GM13977 (cell line): ENCODE measurements at places on chromosomes 1 and 21.
A peak's percentile ranks its signal among the peaks of the same experiment; 100 is the strongest.

GRCh38 chr1:11796036-11796828, 9.5 kb downstream of the MTHFR start:
- DNase-seq, result no peak

GRCh38 chr21:38984568-38984967, 178.8 kb downstream of the ETS2 start:
- no peak for DNase-seq

- DNase-seq, result no peak
These were observed 81.7 kb downstream of the SSBP3 start for GRCh38 chr1:54324251-54325140.

- no peak for DNase-seq
These were observed 47.2 kb upstream of the IFFO2 start for GRCh38 chr1:19003371-19004290.

DNA sequence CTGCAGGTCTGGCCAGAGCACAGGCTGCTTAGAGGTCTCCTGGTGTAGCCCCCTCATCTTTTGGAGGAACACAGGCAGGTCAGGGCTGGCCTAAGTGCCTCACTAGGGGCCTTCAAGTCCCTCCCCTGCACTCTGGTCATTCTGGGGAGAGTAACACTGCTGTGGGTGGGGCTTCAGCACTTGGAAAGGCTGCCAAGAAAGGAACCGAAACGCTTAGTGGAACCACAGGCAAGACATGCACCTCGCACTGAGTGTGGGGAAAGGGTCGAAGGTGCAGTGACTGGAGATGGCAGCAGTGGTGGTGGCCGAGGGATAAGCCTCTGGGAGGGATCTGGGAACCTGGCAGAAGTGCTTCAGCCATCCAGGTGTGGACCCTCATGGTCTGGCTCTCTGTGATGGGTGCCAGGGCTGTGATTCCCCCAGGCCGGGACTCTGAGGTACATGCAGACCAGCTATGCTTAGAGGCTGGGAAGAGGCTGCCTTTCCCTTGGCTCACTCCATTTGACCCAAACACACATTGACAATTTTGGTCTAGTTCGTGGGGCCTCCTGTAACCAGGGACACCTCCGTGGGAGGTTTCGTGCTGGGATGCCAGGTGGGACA, 182.9 kb upstream of the CSF3R start:
- no peak for DNase-seq

DNA sequence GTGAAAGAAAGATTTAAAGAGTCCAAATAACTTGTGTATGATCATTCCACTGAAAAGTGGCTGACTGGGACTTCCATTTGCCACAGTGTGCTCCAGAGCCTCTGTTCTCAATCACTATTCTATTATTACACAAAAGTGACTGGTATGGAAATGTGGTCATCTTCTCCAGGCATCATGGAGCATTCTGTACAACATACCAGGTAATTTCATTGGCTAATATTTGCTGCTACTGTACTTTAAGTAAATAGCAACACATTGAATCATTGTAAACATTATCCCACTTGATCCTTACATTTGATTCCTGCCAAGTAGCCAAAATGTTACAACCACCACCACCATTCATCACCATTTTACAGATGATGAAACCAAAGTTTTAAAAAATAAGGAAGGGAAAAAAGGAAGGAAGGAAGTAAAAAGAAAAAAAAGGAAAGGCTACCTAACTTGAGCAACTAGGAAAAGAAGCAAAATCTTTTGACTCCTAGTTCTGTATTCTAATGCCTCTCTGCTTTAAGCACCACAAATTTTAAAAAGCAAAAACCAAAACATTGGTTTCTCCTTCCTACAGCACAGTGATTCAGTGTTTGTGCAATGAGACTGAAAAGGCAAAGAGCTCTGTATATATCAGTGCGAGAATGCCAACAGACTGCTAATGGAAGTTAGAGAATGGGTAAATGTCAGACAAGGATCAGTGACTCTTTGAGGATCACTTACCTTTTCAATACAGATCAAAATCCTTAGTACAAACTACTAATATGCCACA, 361.4 kb upstream of the PTBP2 start:
- no peak for DNase-seq

DNA sequence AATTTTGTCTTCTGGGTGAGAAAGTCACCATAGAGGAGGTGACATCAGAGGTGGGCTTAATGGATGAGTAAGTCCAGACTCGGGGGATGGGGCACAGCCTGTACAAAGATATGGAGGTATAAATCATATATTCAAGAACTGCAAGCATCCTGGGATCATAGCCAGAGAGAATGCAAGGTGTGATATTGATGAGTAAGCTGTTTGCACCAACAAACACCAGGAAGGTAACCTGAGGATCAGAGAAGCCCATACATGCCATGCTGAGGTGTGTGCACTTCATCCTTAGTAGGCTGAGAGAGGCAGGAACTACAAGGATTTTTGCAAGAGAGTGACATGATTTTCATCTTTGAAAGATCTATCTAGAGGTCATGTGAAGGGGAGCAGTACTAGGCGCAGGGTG, 306.4 kb downstream of the HHAT start:
- DNase-seq, result no peak

DNA sequence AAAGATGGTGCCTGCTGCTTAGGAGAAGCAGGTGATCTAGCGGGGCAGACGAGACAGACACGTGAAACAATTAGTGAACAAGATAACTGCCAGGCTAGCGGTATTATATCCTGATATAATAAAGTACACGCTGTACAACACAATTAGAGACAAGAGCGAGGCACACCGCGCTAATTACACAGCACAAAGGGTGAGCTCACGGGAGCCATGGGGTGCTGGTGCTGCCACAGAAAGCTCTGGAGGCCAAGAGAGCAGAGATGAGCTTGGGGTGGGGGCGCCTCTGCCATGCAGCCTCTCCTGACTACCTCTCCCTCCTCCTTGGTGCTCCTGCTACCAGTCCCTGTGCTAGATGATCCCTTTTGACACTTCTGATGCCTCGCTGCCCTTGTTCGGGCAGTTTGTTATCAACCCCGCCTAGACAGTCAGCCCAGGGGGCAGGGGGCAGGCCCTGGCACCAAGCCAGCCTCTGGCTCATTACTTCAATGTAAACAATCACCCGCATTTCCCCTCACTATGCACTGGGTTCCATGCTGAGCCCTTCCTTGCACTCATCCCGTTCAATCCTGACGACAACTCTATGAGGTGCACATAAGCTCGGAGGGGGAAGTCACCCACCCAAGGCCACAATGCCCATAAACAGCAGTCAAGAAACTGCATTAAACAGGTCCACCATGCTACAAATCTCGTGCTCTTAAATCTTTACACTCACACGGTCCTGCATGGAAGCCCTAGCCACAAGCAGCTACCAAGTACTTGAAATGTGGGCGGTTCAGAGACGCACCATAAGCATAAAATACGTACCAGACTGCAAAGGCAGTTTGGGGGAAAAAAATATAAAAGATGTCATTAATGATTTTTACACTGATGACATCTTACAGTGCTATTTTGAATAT, 103.0 kb downstream of the SSBP3 start:
- no peak for DNase-seq

- no peak for DNase-seq
These were observed 391.5 kb downstream of the NTNG1 start for GRCh38 chr1:107532318-107532717.

GRCh38 chr1:164452549-164452948, 106.4 kb upstream of the PBX1 start:
- no peak for DNase-seq

GRCh38 chr1:174074757-174075156, 52.6 kb upstream of the RC3H1 start:
- peak; percentile 28 for DNase-seq

DNA sequence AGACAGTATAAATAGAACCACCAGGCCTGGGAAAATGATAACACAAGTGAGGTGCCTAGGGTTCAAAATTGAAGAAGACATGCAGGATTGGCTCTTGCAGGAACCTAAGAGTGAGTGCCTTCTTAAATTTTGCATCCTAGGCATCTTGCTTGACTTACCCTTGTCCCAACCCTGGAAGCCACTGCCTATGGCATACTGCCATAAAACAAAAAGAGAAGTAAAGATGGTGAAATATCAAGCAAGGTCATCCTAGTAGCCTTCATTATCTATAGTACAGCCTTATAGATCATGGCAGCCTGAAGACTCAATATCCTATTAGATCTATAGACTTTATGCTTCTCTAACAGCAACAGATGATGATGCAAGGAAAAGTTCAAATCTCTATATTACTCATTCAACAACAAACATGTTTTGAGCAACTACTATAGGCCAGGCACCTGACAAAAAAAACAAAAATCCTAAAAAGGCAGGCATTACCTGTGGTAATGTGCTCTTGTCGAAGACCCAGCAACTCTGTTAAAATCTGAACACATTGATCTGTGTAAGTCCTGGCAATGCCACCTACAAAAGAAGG, 6.3 kb downstream of the AP4B1 start:
- no peak for DNase-seq

DNA sequence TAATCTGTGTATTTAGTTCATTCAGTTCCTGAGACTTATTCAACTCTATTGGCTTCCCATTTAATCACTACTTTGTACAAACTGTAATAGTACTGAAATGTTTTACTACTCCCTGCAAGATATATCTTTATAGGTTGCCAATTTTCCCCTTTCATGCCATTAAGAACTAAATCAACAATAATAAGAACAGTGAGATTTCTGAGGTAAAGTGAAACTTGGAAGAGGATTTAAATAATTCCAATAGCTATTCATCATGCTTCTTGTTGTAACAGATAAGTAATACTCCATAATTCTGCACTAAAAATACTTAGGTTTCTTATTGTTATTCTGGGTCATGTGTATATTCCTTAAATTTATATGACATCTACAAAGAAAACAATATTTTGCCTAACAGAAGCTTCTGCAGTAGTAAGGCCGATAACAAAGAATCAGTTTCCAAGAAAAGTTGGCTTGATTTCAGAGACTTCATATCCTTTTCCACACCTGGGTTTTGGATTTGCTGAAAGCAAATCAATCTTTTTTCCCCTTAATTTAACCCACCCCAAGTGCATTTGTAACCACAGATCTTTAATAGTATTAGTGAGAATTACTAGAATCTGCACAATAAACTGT, 258.3 kb downstream of the FAF1 start:
- no peak for DNase-seq

- DNase-seq, result no peak
These were observed 140.5 kb downstream of the TIAM1 start for GRCh38 chr21:31203431-31204054.

DNA sequence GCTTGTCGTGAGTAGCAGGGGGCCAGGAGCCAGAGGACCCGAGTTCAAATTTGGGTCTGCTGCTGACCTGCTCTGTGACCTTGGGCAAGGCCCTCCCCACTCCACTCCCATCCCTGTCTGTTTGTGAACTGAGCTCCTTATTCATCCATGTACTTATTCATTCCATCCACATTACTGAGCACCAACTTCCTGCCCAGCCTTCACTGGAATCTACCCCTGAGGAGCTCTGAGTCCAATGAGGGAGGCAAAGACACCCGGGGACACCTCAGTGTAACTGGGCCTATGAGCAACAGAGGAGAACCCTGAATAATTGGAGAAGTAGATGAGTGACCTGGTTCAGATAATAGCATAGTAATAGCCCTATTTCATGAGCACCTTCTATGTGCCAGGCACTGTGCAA, 8.9 kb downstream of the BSND start:
- no peak for DNase-seq

- no peak for DNase-seq
These were observed 8.1 kb upstream of the ENO1 start for GRCh38 chr1:8886589-8886988.

GRCh38 chr1:176691251-176692228, 228.6 kb downstream of the PAPPA2 start:
- DNase-seq, result peak; percentile 34

- peak; percentile 54 for DNase-seq
These were observed at the start of gene SIM2 for GRCh38 chr21:36698981-36699545. Gene SIM2 (plus strand): TSS chr21:36699115. CDS start chr21:36699747, 632 bp downstream.

DNA sequence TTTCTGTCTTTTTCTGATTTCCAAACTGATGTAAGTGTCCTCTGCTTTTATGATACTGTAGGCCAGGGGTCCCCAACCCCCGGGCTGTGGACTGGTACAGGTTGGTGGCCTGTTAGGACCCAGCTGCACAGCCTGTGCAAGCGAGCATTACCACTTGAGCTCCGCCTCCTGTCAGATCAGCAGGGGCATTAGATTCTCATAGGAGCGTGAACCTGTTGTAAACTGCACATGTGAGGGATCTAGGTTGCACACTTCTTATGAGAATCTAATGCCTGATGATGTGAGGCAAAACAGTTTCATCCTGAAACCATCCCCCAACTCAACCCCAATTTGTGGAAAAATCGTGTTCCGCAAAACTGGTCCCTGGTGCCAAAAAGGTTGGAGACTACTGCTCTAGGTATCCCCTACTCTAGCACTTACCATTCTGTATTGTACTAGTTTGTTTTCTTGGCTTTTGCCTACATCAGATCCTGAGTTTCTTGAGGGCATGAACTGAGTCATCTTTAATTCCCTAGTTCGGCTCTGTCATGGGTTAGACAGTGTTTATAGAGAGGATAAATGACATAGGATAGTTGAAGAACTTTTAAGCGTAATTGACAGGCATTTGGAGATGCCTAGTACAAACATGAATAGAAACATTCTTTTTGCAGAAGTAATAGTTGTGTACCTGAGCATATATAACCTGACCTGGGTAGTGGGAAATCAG, 4.1 kb downstream of the ABCD3 start:
- DNase-seq, result no peak

DNA sequence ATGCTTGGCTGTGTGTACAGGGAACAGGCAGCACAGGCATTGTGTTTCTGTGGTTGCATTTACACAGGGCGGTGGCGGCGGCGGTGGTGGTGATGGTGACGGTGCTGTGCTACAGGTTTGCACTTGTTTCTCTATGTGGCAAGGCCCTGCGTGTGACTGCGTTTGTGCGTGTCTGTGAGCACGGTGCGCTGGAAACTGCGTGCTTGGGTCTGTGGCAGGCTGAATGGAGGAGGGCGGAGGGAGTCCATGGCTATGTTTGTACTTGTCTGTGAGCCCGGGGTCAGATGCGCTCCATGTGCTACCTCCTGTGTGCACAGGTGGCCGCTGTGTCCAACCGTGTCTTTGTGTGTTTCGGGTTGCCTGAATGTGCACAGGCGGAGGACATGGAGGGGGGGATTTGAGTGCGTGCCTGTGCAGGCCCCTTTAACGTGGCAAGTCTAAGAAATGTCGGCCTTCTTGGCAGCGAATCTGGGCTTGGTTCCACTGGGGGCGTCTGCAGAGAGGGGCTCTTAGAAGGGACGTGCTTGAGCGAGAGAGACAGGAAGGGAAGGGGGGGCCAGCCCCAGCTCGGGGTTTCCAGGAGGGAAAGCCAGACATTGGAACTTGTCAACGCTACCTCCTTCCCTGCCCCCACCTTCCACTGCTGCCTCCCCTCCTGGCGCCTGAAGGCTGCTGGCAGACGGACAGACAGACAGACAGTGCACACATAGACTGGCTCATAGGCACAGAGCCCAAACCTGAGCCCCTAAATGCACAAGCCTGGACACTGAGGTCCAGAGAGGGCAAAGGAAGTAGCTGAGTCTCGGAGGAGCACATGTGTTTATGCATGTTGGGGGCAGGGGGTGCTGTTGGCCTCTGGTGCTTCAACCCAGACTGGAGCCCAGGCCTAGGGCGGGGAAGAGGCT, 32.7 kb upstream of the WASF2 start:
- DNase-seq, result no peak
